Nucleus accumbens (tissue), 56 donors: ENCODE measurements at places on chromosomes 4 and X.

DNA sequence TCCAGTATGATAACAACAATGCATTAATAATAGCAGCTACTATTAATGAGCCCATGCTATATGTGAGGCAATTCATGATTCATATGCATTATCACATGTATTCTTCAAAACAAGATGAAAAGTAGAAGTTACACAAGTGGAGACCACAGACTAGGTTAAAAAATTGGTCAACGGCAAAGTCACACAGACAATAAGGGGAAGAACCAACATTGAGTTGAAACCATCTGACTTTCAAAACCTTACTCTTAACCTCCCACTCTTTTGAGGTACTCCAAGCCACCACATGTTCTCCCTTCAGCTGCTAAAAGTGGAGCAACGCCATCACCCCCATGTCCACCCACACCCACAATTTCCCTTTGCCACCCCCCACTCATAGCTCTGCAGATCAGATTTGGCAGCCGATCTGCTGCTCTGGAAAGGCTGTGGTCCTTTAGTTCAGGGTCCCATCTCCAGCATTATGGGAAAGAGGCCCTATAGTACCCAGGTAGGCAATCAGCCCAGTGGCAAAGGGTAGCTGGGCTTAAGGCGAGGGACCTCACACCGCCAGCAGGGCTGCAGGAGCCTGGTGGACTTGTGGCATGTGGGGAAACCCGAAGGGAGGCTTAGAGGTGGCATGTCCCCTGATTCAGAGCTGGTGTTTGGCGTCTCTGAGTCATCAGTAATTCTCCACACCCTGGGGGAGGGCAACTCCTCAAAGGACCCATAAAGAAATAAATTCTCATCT is 33.5 kb upstream of the CYBB start:
- no peak for DNase-seq

DNA sequence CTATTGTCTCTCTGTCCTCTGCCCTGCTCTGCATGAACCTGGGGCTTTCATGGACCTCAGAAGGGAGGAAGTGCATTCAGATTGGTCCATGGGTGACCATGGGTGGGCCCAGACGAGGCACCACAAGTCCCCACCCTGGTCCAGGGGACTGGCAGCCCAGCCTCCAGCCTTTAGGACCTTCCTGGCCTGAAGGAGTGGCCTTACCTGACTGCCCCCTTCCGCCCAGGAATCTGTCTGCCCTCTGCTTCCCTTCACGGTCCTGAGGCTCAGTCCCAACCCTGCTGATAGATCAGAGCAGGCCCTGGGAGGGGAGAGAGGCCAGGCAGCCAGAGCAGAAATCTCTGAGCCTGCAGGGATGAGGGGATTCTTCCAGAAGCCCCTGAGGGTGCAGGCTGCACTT is 455.4 kb downstream of the PCDH18 start:
- no peak for DNase-seq

GRCh38 chr4:55634417-55635128 is 1.5 kb downstream of the NMU start:
- DNase-seq: no peak

DNA sequence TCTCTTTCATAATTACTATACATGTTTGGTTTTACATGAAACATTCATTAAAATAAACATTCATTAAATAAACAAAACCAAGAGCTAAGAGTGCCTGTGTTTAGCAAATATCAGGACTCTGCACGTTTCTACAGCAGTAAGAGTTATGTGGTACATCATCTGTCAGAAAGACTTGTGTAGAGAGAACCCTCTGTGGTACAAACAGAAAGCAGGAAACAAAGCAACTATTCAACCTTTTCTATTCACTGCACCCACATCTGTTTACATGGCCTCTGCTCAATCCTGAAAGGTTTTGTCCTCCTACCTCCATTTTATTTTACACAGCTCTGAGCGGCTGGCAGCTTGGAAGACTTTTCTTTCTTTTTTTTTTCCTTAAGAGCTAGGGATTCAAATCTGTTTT is 90.7 kb upstream of the PCDH18 start:
- DNase-seq: no peak

GRCh38 chr4:16007471-16008095 is 44.6 kb upstream of the FGFBP2 start:
- no peak for DNase-seq

GRCh38 chr4:14299166-14299565 is 671.6 kb upstream of the BOD1L1 start:
- no peak for DNase-seq

DNA sequence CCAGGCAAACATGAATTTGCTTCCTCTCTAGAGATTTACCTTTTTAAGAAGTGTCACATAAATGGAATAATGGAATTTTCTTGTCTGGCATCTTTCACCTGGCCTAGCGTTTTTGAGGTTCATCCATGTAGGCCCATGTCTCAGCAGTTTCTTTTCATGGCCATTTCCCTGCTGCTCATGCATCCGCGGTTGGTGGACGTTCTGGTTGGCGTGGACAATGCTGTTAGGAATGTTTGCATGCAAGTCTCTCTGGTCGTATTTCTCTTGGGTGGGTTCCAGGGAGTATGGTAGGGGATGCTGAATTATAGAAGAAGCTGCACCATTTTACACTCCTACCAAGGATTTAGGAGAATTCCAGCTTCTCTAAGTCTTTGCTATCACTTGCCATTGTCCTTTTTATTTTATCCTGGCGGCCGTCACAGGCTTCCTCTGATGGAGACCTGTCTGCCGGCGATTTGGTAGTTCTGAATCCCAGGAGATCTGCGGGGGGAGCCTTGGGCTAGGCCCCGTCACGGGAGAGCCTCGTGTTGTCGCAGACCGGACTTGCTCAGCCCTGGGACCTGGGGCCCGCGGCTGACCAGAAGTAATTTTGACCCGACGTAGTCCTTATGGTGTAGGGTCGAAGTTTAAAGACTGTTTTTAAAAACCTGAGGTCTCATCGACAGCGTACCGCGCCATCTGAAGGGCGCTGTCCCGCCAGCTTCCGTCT is 56.9 kb upstream of the TADA2B start:
- peak; percentile 42 for DNase-seq

DNA sequence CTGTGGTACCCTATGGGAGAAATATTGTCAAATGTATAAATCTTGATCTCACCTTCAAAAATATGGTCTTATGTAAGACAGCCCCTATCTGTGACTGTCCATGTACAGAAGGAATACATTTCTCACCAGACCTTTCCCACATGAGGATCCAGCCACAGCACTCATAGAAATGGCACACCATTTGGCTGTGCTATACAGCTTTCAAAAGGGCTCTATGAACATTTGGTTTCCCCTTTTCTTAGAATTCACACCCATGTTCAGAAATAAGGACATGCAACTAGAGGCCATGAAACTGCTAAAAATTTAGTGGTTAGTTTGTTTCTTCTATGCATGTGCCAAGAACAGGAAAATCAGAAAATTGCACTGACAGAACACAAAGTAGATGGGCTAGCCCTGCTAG is 62.7 kb downstream of the ANTXR2 start:
- no peak for DNase-seq

GRCh38 chrX:21132686-21133393 is 241.4 kb upstream of the CNKSR2 start:
- DNase-seq: no peak

DNA sequence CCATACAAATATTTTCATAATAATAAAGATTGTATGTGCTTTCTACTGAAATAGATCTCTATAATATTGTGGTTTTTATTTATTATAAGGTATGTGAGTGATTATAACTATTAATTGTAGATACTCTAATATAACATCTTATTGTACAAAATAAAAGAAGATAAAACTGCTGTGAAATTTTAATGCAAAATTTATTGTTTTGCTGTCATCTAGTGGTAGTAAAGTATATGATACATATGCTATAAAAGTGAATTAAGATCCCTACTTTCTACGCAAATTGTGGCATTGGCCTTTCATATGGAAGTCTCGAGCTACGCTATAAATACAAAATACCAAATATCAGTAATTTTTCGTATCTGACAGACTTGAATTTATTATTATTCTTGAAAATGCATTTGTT is 19.3 kb downstream of the YIPF7 start:
- DNase-seq: no peak

GRCh38 chr4:87035881-87036509 is 101.2 kb downstream of the AFF1 start:
- DNase-seq: no peak

GRCh38 chrX:153744210-153745066 is 19.6 kb upstream of the PLXNB3 start:
- DNase-seq: no peak

DNA sequence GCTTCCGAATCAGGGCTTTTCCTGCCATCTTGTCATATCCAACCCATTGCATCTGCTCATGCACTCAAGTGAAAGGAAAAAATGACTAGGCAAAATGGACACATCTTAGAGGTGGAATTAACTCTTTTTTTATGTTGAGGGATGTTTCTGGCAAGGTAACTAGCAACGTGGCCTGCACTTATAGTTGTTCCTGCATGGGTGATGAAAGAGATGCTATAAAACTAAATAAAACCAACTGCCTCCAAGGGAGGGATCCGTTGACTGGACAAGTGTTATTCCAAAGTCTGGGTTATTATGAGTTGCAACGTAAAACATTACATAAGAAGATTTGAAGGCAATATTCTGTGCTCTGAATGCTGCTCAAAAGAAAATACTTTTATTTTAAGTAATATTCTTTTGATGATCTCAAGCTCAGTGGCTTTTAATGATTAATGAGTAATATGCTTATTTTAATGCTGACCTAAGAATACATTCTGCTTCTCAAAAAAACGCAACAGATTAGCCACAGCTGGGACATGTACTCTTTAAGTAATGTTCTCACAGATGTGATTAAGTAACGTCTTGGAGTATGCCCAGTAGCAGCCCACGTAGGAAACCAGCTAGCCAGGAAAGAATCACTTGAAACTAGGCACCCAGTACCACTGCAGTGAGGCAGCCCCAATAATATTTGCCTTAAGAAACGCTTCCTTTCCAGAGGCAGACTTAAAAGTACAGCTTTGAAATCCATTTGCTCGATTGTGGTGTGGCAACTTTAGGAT is 27.4 kb downstream of the KLF3 start:
- no peak for DNase-seq

DNA sequence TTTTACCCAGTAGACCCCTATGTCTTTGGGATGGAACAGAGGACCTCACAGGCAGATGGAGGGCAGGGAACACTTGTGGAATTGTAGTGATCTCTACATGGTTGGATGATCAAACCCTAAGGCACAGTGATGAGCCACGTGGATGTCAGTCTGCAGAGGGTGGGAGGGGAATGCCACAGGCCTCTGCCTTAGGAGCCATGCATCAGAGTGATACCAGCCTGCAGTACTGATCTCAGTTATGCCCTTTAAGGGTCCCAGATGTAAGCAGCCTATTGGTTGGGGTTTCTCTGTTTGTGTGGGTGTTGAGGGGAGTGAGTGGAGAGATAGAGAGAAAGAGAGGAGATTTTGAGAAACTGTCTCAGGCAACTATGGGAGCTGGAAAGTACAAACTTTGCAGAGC is 39.9 kb upstream of the XAGE1B start:
- no peak for DNase-seq

- no peak for DNase-seq
Measured at GRCh38 chr4:142614621-142615323, 231.3 kb downstream of the INPP4B start.

DNA sequence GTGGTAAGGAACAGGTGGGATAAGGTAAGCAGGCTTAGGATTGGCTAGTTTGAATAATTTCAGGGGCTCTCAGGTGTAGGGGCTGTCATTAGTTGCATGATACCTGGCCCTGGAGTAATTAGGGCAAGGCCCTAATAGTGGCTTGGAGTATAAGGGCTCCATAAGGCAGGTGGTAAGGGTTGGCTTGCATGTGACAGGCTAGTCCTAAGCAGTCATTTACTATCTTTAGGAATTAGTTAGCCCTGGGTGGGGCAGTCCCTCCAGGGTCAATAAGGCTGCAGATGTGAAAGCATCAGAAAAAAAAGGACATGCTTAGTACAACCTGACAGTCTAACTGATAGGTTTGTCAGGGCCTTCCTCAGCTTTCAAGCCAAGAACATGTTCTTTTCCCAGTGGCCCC is 7.8 kb upstream of the TMPRSS11D start:
- DNase-seq: no peak

DNA sequence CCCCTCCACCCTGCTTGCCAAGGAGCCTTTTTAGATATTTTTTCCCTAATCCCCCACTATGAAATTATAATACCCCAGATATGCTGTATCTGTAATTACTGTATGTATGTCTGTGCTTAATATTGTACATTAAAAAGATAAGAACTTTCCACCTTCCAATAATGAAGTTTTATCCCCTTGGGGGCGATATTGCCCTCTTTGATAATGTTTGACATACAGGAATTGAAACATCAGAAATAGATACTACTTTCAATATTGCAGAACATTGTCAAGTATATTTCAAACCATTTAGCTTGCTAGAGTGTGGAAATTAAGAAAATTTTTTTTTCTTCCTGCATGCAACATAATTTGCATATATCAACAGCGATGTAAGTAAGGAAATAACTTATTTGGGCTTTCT is 58.9 kb downstream of the NAF1 start:
- DNase-seq: no peak

DNA sequence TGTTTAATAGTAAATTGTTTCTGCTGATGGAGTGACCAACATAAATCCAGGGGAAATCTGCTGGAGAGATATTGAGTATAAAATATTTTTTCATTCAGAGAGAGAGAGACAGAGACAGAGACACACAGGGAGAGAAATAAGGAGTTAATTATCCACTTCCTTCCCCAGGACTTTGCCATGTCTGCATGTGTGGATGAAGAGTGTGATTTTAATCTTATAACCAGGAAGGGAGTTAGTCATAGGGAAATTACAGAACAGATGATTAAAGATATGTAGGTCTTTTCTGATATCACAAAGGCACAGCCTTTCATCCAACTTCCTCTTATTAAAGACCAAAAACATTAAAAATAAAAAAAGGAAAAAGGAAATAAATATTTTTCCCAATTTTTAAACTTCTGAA is 526.3 kb downstream of the SPRY1 start:
- DNase-seq: no peak

GRCh38 chr4:137510557-137511265 is 21.6 kb downstream of the PCDH18 start:
- no peak for DNase-seq

DNA sequence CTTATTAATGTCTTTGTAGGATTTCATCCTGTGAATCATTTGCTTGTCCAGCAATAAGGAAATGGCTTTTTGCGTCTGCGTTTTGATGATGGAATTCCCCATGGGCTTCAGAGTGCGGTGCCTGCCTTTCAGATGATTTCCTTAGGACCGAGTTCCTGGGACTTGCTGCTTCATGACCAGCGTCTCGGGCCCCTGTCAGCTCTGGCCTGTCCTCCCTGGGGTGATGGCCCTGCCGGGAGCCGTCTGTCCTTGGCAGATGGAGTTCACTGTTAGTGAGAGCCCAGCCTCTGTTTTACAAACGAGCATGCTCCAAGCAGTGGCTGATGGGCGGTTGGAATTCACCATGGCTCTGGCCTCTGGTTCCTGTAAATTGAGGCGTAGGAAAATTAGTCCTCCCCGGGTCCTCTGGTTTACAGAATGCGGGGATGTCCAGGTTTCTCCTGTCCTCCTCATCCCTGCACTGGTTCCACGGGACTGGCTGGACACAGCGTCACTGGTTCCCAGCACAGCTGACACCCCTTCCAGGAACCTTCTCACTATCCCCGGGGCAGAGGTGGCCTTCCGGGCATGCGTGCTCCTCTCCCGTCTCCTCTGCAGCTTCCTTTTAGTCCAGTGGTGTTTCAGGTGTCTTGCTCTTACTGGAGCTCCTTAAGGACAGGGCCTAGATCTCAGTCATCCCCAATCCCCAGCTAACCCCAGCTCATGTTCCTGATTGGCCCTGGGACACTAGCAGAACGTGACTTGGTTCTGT is 34.9 kb downstream of the TBC1D14 start:
- no peak for DNase-seq

GRCh38 chr4:183191630-183192029 is 92.6 kb downstream of the WWC2 start:
- no peak for DNase-seq

- DNase-seq: no peak
Measured at GRCh38 chr4:87953826-87954225, 21.7 kb upstream of the SPP1 start.
